Stimulated activated CD4-positive, alpha-beta T cell treated with anti-CD3 and anti-CD28 coated beads, TNF-alpha, amount 100 ng/mL, for 24 hours (primary cell): ENCODE measurements at places on chromosomes 6 and 20.
A peak's percentile ranks its signal among the peaks of the same experiment; 100 is the strongest.

DNA sequence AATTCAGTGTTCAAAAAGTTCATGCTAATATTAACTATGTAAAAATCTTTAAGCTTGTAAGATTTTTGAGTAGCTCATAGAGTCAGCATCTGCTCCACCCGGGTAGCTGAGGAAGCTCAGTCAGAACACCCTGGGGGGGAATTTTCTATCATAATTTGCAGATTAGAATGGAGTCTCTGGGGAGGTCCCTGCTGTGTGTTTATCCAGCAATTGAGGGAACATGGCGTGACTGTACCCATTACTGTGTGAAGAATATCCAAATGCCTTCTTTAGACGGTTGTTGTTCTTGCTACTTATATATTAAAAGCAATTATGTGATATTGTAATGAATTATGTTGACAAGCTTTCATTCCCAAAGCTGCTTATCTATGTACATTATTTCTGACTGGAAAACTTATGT, 64.8 kb downstream of the AIG1 start:
- DNase-seq: no peak

- no peak for DNase-seq
Observed at GRCh38 chr6:91023529-91023928, 436.7 kb upstream of the MAP3K7 start.

DNA sequence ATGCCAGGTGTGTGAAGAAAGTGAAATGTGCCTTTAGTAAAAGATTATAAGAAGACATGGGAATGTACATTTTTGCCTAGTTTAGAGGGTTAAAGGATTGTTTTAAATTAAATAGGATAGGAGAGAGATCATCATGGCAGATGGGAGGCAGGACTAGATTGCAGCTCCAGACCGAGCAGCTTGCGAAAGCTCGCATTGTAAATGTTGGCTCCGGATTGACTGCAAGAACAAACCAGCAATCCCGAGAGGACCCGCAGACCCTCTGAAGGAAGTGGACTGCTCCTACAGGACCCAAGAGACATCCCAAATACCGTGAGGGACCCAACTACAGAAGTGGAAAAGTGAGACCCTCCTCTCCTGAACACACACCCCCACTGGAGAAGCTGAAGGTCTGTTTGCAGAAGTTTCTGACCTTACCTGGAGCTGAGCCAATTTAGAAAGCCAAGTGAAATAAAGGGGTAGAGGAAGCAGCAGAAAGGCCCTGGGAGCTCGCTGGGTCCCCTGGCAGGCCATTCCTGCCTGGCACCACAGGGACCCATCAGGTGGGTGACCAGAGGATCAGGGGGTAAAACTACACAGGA, 30.0 kb upstream of the TPD52L1 start:
- no peak for DNase-seq

DNA sequence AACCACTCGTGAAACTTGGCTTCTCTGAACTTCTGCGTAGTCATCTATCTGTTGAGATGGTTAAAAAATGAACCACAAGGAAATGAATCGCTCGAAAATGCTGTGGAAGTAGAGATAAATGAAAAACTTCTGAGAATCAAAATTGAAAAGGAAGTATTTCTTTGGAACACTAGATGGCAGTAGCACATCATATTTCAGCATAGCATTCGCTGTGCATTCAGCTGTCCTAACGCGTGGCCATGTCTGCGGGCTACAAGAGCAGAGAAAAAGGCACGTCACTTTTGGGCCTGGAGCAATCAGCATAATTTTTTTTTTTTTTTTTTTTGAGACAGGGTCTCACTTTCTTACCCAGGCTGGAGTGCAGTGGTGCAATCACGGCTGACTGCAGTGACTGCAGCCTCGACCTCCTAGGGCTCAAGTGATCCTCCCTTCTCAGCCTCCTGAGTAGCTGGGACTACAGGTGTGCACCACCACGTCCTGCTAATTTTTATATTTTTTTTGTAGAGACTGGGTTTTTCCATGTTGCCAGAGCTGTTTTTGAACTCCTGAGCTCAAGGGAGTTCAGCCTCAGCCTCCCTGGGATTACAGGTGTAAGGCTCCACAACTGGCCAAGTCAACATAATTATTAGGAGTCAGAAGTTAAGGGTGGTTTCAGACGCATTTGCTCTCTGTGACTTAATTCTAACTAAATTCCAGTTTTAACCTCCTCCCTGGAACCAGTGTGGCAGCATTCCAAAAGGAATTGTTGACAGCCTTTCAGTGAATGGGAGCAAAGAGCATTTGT, 8.8 kb upstream of the PERP start:
- DNase-seq: peak; percentile 11

DNA sequence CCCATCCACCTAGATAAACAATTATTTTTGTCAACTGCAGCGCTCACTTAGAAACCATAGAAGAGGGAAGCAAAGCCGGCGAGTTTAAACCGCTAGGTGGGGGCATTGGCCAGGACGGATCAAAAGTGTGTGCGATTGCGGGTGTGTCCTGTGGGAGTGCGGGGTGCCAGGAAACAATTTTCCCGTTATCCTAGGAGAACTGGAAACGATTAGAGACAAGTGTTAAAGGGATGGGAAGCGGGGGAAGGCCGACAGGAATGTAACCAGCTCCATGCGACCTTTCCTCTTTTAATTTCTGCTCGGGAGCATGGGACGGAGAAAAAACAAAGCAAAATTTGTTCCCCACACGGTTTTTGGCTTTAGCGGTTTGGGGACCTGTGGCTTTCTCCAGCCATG, 2.8 kb upstream of the HTR1B start:
- peak; percentile 14 for DNase-seq

DNA sequence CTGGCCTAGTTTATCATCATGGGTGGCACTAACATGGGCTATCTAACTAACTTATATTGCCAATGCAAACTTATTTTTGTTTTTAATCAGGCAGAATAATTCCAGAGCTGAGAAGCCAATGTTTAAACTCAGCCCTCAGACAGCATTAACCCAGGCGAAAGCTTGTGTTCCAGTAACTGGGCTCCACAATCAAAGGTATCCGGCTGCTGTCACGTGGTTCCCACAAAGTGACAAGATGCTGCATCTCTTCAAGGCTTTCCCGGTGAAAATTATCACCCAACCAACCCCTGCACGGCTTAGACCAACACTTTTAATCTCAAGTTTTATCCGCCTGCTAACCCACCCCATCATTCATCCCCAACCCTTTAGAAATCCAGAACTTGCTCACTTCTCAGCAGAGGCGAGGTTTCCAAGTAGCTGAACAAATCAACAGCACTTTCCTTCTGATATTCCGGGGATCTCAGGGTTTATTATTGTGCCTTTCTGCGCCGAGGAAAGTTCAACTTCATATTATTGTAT, 885 bp downstream of the MTCL3 start:
- no peak for DNase-seq

DNA sequence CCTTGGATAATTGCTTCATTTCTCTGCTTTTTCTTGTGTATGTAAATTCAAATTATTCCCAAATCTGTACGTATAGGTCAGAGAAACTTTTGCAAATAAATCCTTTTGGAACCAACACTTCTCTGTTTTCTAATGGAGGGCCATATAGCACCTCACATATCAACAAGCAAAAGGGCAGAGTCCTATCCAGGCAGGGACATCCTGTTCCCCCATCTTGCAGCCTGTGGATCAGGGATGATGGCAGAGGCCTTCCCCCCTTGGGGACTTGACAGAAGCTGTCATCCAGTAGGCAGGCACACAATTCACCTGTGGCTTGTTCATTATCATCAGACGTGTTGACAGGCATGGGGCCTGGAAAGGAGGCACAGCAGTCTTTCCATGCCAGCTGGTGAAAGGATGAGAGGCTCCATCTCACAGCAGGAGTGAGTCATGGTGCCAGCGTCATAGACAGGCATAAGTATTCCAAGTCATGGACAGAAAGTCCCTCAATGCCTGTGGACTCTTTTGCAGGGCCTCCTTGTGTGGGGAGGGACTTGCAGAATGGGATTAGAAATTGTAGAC, 31.8 kb upstream of the PLEKHG1 start:
- DNase-seq: no peak

- no peak for DNase-seq
Observed at GRCh38 chr6:113488812-113489685, 368.1 kb upstream of the MARCKS start.

GRCh38 chr6:12286373-12287110, 3.6 kb upstream of the EDN1 start:
- no peak for DNase-seq

DNA sequence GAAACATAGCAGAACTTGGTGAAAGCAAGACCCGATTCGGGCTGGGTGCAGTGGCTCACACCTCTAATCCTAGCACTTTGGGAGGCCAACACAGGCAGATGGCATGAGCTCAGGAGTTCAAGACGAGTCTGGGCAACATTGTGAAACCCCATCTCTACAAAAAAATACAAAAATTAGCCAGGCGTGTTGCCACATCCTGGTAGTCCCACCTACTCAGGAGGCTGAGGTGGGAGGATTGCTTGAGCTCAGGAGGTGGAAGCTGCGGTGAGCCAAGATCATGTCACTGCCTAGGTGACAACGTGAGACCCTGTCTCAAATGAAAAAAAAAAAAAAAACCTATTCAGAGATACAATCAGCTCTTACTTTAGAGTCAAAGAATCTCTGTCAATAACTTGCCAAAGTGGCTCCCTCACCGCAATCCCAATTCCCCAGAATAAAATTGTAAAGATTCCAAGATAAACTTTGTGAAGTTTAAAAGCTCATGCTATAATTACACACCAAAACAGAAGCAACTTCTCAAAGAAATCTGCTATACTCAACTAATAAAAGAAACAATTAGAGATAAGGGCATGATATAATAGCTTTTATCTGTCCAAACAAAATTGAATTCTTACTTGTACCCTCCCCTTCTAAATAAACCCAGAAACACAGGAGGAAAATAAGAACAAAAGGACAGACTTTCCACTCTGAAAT, 33.6 kb downstream of the CDK19 start:
- no peak for DNase-seq

- DNase-seq: no peak
Observed at GRCh38 chr20:59987135-59987534, 28.9 kb downstream of the CDH26 start.

GRCh38 chr20:64145458-64146300, 18.6 kb upstream of the MYT1 start:
- DNase-seq: no peak

DNA sequence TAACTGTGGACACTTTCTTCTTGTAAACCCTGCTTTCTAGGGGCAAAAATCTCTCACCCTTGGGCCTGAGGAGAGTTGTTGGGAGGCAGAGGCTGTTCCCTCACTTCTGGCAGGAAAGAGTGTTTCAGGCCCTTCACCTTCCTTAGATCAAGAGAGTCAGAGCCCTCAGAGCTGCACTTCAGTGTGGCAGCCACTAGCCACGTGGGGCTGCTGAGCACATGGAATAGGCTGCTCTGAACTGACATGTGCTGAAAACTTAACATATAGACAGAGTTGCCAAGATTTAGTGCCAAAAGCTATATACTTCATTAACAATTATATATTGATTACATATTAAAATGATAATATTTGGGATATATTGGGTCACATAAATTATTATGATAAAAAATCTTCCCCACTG, 4.4 kb upstream of the LMBRD1 start:
- no peak for DNase-seq

GRCh38 chr6:11975353-11975977, 36.6 kb upstream of the HIVEP1 start:
- no peak for DNase-seq

GRCh38 chr6:144036064-144036834, 28.2 kb upstream of the PLAGL1 start:
- no peak for DNase-seq

DNA sequence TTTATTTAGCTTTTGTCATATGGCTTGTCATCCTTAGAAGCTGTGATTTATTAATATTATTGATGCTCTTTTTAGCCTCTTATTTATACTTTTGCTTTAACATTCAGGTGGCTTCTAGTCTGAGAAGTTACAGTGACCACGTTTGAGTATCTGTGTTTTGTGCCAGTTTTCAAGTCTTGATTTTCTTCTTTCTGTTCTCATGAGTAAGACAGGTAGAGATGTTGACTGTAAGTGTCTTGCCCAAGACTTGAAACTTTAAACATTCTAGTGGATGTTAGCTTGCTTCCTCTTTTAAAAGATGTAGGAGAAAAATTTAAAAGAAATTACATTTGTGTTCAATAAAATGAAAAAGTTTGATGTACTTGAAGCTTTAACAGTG, 122.6 kb downstream of the LRRC1 start:
- DNase-seq: no peak

DNA sequence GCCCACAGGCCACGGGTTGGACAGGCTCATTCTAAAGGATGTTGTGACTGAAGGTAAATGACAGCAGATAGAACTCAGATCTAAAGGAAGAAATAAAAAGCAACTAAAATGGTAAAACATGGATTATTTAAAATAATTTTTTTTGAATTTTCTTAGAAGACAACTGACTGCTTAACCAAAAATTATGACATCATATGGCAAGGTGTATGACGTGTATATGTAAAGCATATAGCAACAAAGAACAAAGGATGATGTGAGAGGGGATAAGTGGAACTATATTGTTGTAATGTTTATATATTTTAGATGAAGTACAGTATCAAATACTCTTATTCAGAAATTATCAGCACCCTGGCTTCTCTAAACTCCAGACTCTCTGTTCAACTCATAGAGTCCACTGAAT, 38.6 kb downstream of the NPEPL1 start:
- DNase-seq: no peak

- DNase-seq: no peak
Observed at GRCh38 chr20:31695849-31696804, 26.5 kb downstream of the BCL2L1 start.

DNA sequence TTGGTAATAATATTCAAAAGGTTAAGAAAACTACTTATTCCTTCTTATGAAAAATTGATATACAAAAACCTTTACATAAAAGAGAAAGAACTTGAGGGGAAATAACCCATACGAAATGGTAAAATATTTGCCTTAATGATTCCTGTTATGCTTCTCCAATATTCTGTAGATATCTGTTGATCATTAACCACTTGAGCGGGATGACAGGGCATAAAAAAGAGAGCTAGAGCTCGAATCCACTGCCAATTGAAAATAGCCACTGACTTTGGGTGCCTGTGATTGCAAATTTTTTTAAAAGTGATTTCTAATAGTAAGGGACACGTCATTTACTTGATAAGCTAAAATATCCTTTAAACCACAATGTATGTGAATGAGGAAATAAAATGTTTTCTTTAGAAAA, 188.1 kb downstream of the MOXD1 start:
- DNase-seq: no peak

- no peak for DNase-seq
Observed at GRCh38 chr6:14068133-14068532, 49.4 kb upstream of the CD83 start.
